ENCODE measurements at places on chromosomes 12 and 14. TPM values are rescaled to one million over a fixed set of nuclear protein-coding genes. Genes with fewer than 3 reads are reported as not detected.
A peak's percentile ranks its signal among the peaks of the same experiment; 100 is the strongest.

DNA sequence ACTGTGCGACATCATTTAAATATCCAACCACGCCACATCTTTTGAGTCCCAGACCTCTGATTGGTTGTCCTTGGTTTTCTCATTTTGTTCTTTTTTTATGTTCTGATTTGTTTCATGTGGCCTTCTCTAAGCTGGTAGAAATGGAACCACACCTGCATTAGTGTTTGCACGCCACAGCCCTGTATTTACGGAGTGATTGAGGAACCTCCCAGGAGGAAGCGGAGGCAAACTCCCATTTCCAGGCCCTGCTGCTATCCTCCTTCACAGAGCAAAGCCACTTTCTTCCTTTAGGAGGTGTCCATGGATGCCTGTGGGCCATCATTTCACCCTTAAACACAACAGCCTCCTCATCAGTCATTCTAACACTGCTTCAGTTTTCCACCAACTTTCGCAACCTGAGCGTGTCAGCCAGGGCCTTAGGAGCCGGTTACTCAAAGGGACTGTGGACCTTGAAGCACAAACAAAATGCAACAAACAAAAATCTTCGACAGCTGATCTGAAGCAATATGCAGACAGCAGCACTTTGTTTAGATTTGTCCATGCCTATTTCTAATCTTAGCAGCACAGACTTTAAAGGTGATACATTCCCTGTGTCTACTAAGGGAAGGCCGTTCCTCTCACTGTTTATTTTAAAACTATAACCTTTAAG lies 1258.1 kb upstream of the TMEM132C start:
- H3K27ac ChIP-seq: no peak overlapping the region
- peaks cover 45% of the 10 kb centered on the region for H3K27me3 ChIP-seq
- no peak overlapping the region for H3K4me3 ChIP-seq
- H3K36me3 ChIP-seq: no peaks in the 10 kb centered on the region
- no peak for DNase-seq

DNA sequence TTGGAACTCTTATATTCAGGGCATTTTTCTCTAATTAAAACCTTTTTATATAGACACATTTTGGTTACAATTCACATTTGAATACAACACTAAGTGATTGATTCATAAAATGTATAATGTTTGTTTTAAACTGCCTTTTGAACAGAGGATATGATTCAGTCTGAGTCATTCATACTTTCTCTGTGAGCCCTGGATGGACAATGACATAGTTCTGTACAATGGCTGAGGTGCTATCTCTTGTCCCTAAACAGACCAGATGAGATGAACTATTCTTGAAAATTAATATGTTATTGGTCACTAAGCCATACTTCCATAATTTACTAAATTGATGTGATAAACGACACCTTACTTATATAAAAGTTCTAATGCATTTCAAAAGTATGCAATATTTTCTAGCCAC lies 199.7 kb upstream of the ATXN7L3B start:
- H3K4me3 ChIP-seq: no peak overlapping the region
- peaks cover 28% of the 10 kb centered on the region for H3K4me1 ChIP-seq
- H3K27ac ChIP-seq: peak overlapping the region; percentile 32

GRCh38 chr14:50451854-50452253 lies 55.2 kb upstream of the CDKL1 start:
- DNase-seq: no peak
- H3K36me3 ChIP-seq: peaks cover 42% of the 10 kb centered on the region
- no peaks in the 10 kb centered on the region for H3K27me3 ChIP-seq
- peak overlapping the region; percentile 94 for H3K27ac ChIP-seq
- no peak overlapping the region for H3K4me3 ChIP-seq

DNA sequence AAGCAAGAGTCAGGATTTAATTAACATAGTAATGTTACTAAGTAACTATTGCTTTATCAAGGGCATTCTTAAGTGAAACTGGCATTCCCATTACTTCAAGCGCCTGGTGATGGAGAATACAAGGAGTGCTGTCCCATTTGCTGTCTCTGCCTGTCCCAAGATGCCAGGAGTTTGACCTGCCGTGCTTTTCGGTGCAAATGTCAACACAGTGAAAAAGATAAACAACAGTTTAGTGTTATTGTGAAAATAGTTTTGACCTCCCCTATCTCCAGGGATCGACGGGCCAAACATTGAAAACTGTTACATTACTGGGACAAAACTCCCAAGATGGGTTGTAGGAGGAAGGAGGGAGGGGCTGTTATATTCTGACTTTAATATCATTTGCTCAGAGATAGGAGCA lies 74.8 kb downstream of the TTC9 start:
- H3K27me3 ChIP-seq: no peaks in the 10 kb centered on the region
- peaks cover 14% of the 10 kb centered on the region for H3K4me1 ChIP-seq
- no peak for DNase-seq
- no peak overlapping the region for H3K27ac ChIP-seq
- no peak overlapping the region for H3K4me3 ChIP-seq

GRCh38 chr12:41932470-41932991 lies 212.1 kb downstream of the GXYLT1 start:
- H3K27ac ChIP-seq: no peak overlapping the region
- peaks cover 12% of the 10 kb centered on the region for H3K27me3 ChIP-seq

- H3K4me3 ChIP-seq: no peak overlapping the region
- no peaks in the 10 kb centered on the region for H3K4me1 ChIP-seq
- H3K27me3 ChIP-seq: no peaks in the 10 kb centered on the region
- DNase-seq: no peak
- no peak overlapping the region for H3K27ac ChIP-seq
- H3K36me3 ChIP-seq: peaks cover 63% of the 10 kb centered on the region
Observed at GRCh38 chr12:46237371-46238045, 31.3 kb downstream of the SLC38A1 start.

DNA sequence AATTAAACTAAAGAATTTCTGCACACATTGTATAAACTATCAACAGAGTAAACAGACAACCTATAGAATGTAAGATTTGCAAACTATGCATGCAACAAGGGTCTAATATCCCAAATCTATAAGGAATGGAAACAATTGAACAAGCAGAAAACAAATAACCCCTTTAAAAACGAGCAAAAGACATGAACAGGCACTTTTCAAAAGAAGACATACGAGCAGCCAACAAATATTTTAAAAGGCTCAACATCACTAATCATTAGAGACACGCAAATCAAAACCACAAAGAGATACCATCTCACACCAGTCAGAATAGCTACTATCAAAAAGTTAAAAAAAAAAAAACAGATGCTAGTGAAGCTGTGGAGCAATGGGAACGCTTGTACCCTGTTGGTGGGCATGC lies 4.7 kb downstream of the TAS2R13 start:
- no peaks in the 10 kb centered on the region for H3K4me1 ChIP-seq
- no peak overlapping the region for H3K4me3 ChIP-seq
- no peaks in the 10 kb centered on the region for H3K36me3 ChIP-seq
- no peak for DNase-seq
- H3K27me3 ChIP-seq: no peaks in the 10 kb centered on the region

- no peak for DNase-seq
- H3K27me3 ChIP-seq: no peaks in the 10 kb centered on the region
- H3K36me3 ChIP-seq: no peaks in the 10 kb centered on the region
- H3K4me1 ChIP-seq: peaks cover 11% of the 10 kb centered on the region
- H3K4me3 ChIP-seq: no peak overlapping the region
Observed at GRCh38 chr12:94792693-94793092, 142.3 kb upstream of the TMCC3 start.

DNA sequence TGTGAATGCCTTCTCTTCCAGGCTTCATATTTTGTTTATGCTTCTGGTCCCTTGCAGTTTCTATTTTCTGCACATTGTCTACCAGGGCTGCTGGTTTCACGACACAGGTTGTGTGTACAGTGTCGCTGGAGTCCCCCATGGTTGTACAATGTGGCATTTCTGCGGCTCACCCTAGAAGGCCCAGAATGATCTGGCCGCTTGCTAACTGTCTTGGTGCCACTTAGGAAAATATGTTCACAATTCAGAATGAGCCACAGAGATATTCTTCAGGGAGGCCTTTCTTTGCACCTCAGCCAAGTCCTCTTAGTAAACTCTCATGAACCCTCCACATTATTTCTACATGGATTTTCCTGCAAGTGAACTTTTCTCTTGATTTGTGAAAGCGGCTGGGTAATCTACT lies 195.4 kb downstream of the SUDS3 start:
- H3K4me3 ChIP-seq: no peak overlapping the region
- H3K27me3 ChIP-seq: no peaks in the 10 kb centered on the region

DNA sequence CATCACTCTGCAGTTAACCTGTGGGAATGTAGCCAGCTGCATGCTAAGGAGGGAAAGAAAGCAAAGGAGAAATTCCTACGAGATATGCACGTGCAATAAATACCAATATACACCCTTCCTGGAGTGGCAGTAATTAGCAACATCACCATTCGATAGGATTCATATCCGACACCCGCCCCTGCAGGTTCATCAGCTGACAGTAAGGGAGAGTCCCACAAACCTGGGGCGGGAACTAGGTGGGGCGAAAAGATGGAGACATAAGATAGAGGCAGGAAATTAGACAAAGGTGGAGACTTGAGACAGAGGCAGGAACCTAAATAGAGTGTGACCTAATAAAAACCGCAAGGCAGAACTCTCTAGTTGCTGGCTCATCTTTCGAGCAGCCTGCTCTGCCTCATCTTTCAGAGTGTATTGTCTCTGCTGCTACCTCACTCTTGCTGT lies 51.6 kb downstream of the PLEKHG3 start:
- peaks cover 54% of the 10 kb centered on the region for H3K4me1 ChIP-seq
- H3K4me3 ChIP-seq: no peak overlapping the region
- H3K27ac ChIP-seq: peak overlapping the region; percentile 87
- H3K36me3 ChIP-seq: no peaks in the 10 kb centered on the region

- no peaks in the 10 kb centered on the region for H3K36me3 ChIP-seq
- H3K27ac ChIP-seq: peak overlapping the region; percentile 97
- H3K4me1 ChIP-seq: peaks cover 66% of the 10 kb centered on the region
Observed at GRCh38 chr12:52873832-52874572, 25.2 kb upstream of the KRT78 start.

DNA sequence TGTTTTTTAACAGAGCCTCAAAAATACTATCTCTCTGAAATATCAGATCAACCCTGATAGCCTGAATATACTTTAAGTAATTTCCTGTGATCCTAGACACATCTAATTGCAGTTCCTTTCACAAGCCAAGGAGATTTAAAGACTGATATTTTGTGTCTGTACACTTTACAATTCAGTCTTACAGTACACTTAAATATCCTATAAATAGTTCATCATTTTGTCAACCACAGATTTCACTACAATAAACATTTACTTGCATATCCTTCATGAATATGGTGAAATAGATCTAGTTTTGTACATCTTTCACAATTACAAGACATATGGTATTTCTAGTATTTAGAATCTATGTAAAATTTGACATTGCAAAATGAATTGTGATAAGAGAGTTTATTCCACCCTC lies 161.0 kb downstream of the PAX9 start:
- no peak overlapping the region for H3K4me3 ChIP-seq
- no peak for DNase-seq
- H3K36me3 ChIP-seq: no peaks in the 10 kb centered on the region
- peaks cover 49% of the 10 kb centered on the region for H3K4me1 ChIP-seq

DNA sequence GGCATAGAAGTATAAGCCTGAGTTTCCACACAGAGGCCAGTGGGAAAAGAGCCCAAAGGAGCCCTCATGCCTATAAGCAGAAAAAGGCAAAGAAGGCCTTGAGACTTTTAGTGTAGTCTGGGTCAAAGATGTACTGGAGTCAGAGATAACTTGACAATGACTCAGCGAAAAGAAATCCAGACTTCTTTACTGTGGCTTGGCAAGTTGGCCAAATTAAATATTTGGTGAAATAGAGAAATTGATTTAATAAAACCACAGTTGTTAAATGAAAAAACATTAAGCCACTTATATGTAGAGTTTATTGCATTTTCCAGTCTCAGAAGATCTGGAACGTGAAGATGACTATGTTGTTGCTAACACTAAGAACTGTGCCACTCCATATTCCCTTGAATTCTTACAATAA lies 105.1 kb downstream of the TMTC3 start:
- H3K4me3 ChIP-seq: no peak overlapping the region
- peak overlapping the region; percentile 56 for H3K27ac ChIP-seq
- DNase-seq: peak; percentile 96
- H3K36me3 ChIP-seq: no peaks in the 10 kb centered on the region

GRCh38 chr12:44127966-44128710 lies 292.3 kb downstream of the TMEM117 start:
- no peaks in the 10 kb centered on the region for H3K27me3 ChIP-seq
- no peak overlapping the region for H3K27ac ChIP-seq
- no peaks in the 10 kb centered on the region for H3K36me3 ChIP-seq
- no peaks in the 10 kb centered on the region for H3K4me1 ChIP-seq
- H3K4me3 ChIP-seq: no peak overlapping the region

DNA sequence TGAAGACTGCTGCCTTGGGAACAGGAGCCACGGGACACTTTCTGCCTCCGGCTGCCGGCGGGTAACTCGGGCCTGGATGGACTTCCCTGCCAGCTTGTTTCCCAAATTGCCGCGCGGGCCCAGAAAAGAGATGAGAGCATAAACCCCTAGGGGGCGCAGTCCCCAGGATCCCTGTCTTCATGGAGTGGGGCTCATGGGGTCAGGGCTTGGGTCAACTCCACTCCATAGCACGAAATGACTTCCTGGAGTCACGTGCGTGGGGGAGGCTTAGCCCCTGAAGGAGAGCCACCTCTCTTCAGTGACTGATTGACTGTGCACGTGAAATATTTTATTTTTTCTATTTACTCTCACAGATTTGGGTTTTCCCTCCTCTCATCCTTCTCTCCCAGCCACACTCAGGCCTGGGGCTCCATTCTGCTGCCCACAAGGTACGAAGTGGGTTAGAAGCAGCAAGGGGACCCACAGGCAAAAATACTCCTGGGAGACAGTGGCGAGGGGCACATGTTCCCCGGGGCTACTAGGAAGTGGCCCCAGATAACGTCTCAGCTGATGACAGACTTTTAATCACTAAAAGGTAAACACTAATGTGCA lies 10.0 kb downstream of the PGF start:
- H3K4me3 ChIP-seq: no peak overlapping the region
- peak; percentile 49 for DNase-seq
- peaks cover 16% of the 10 kb centered on the region for H3K4me1 ChIP-seq
- H3K36me3 ChIP-seq: no peaks in the 10 kb centered on the region
- no peaks in the 10 kb centered on the region for H3K27me3 ChIP-seq

- H3K36me3 ChIP-seq: no peaks in the 10 kb centered on the region
- no peak overlapping the region for H3K27ac ChIP-seq
- no peak overlapping the region for H3K4me3 ChIP-seq
- H3K4me1 ChIP-seq: no peaks in the 10 kb centered on the region
Observed at GRCh38 chr14:87960013-87960787, 32.8 kb downstream of the GALC start.

GRCh38 chr14:96267336-96267735 lies 11.3 kb downstream of the BDKRB1 start:
- no peak overlapping the region for H3K4me3 ChIP-seq
- peak overlapping the region; percentile 63 for H3K27ac ChIP-seq
- DNase-seq: no peak
- no peaks in the 10 kb centered on the region for H3K36me3 ChIP-seq

GRCh38 chr14:68660495-68660894 lies 132.4 kb downstream of the ZFP36L1 start:
- H3K4me1 ChIP-seq: 0 out of 2 replicates have a peak, but pooled peaks cover 4% of the 10 kb centered on the region
- no peak overlapping the region for H3K4me3 ChIP-seq
- no peaks in the 10 kb centered on the region for H3K36me3 ChIP-seq
- no peak overlapping the region for H3K27ac ChIP-seq
- no peaks in the 10 kb centered on the region for H3K27me3 ChIP-seq

TAS2R10 gene
- total RNA-seq: 0.58 TPM

NTN4 gene
- total RNA-seq: 40.3 TPM

KLRC1 gene
- total RNA-seq: not detected

LRP1-AS gene
- total RNA-seq: not detected

TBC1D30 gene
- total RNA-seq: 16.8 TPM

PRH1 gene
- total RNA-seq: 5.7 TPM

SCN8A gene
- 12.7 TPM for total RNA-seq

MGP gene
- total RNA-seq: 2.1 TPM

RFX4 gene
- total RNA-seq: not detected

SERPINA4 gene
- total RNA-seq: not detected

PZP gene
- total RNA-seq: not detected

HCAR2 gene
- total RNA-seq: 0.17 TPM

Data from PC-3 (cell line).